ENCODE measurements at places on chromosomes 5 and 9.

DNA sequence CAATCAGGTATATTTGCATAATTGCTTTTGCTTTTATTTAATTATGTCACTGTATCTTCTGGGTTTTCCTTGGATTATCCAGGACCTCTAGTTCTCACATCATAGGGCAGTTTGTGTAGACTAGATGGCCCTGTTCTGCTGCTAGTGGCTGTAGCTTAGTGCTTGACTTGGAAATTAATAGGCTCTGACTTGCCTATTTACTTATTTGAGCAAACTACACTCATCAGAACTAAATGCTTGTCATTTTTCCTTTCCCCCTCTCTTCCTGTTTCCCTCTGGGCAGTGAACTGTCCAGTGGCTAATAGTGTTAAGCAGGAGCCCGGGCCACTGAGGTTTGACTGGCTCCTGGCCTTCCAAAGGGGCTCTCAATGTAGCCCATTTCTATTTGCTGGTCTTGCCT lies 135.7 kb downstream of the MAN2A1 start:
- DNase-seq: no peak

DNA sequence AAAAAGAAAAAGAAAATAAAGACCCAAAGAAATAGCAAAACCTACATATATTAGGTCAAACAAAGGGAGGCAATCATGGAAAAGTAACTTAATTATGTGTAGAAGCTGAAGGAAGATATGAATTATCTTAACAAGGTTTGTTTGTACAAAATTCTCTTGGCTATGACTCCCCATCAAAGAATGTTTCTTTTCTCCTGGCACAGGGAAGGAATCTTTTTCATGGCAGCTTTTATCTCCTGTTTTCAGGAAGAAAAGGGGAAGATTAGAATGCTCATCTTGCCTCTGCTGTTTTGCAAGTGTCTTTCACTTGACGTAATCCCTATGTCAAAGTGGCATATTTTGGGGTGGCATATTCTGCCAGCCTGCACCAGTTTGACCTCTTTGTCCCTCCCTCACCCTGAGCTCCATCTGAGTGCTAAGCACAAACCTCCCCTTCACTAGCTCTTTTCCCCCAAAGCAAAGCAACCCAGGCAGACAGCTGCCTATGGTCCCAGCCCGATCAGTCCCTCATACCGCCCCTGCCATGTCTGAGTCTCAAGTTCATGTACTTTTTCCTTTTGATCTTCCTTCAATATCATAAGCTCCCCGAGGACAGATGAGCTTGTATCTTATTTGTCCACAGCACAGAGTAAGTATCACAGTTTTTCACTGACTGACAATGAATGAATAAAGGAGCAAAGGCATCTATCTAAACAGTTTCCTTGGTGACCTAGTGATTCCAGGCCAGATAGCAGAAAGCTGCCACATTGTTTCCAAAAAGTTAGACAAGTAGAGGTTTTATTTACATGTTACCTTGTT lies 242.8 kb upstream of the ANKRD55 start:
- DNase-seq: no peak

- no peak for DNase-seq
Observed at GRCh38 chr5:158392753-158393152, 533.8 kb upstream of the CLINT1 start.

- DNase-seq: no peak
Observed at GRCh38 chr5:133364936-133365707, 247.2 kb downstream of the FSTL4 start.

- no peak for DNase-seq
Observed at GRCh38 chr9:34486572-34486971, 28.0 kb downstream of the DNAI1 start.

Measured in CD4-positive, alpha-beta T cell treated with Interleukin-6 at 100 ng/mL for 8 hours (primary cell).